ENCODE measurements at places on chromosomes 5 and 9.

GRCh38 chr9:26462213-26462612 is 430.4 kb downstream of the CAAP1 start:
- DNase-seq = no peak

GRCh38 chr9:5500441-5501235 is 9.7 kb upstream of the PDCD1LG2 start:
- DNase-seq = no peak

DNA sequence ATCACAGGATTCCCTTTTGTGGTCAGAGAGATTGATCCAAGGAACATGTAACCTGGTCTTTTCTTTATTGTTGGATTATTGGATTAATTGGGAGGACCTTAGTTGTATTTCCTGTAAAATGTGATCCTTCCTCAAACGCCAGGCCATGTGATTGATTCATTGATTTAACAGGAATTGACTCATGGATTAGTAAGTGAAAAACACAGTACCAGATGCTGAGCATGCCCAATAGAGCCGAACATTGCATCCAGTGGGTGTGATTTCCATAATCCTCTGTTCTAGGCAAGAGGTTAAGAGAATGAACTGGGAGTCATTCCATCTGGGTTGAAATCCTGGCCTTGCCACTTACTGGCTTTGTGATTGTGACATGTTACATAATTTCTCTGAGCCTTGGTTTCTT is 522.3 kb downstream of the MAT2B start:
- no peak for DNase-seq

- no peak for DNase-seq
These were observed 40.3 kb downstream of the GLRX start for GRCh38 chr5:95782181-95782580.

DNA sequence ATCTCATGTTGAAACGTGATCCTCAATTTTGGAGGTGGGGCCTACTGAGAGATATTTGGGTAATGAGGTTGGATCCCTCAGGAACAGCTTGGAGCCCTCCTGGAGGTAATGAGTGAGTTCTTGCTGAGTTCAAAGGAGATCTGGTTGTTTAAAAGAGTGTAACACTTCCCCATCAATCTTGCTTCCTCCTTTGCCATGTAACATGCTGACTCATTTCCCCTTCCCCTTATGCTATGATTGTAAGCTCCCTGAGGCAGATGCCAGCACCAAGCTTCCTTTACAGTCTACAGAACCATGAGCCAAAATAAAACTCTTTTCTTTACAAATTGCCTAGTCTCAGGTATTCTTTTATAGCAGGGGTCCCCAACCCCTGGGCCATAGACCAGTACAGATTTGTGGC is 352.3 kb downstream of the SLCO4C1 start:
- no peak for DNase-seq

DNA sequence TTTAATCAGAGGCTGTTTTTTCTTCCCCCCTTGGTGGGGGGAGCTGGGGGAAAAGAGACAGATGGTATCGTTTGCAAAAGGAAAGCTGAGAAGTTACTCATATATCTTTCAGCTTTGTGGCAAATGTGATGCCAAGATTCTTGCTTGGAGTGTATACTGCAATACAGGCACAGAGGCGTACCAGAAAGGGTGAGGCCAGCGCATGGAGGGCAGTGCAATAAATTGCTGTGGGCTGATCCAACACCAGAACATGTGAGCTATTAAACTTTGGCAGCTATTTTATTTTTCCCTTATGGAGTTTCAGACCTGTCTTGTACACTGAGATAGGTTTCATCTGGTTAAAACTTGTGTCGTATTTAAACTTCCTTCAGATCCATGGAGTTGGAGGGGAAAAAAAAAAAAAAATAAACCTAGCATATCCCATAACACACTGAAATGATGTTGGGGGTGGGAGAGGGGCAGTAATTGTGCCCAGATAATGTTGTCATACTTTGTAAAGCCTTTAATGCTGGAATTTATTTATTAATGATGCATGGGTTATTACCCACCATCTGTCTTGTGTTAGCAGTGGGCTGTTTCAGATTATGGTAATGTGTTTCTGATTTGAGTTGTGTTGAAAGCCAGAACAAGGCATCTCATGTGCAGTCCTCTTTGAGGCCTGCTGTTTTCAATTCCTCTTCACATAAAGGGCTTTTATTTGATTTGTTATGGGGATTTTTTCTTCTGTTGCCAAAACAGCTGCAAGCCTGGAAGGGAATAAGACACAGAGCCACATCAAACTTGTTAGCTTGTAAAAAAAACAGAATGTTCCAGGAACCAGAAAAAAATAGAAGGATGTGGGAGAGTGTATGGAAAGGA is 891.3 kb downstream of the TLE1 start:
- no peak for DNase-seq

DNA sequence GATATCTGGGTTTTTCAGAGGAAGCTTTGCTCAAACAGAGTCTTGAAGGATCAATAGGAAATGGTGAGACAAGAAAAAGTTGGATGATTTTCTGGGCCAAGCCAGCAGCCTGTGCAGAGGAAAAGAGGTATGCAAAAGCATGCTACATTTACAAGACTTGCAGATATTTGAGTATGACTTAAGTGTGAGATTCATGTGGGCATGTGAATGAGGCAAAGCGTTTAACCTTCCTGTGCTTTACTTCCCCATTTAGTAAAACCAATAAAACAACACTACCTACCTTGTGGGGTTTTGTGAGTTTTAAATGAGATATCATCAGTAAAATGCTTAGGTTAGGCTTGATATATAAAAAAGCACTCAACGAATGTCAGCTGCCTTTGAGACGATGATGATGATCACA is 58.1 kb downstream of the PIP5K1B start:
- DNase-seq = no peak

GRCh38 chr9:34562135-34562745 is 27.3 kb downstream of the CNTFR start:
- no peak for DNase-seq
